Peyer's patch (tissue), 4 donors: ENCODE measurements at places on chromosomes 16 and 17. TPM values are rescaled to one million over a fixed set of nuclear protein-coding genes. Genes with fewer than 3 reads are reported as not detected.

DNA sequence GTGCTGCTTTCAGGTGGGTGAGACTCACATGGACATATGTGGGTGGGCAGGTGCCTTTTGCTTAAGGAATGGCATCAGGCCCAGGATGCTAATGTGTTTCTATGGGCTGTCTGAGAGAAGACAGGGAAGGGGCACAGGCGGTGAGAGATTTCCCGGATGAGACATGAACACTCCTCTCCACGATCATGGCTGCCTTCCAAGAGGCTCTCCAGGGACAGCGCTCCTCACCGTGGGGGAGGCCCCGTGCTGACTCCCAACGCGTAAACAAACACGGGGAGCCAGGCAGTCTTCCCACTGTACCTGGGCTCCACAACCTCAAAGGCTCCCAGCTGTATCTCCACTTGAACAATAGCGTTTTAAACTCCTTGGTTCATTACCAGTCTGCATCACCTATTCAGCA, 42.8 kb downstream of the CDK5R1 start:
- H3K27ac ChIP-seq = no peak overlapping the region
- no peak for DNase-seq
- no peaks in the 10 kb centered on the region for H3K27me3 ChIP-seq
- no peak overlapping the region for H3K4me3 ChIP-seq

The LHX1 gene
- not detected for total RNA-seq

The MOSMO gene
- 16.2 TPM for total RNA-seq

DNA sequence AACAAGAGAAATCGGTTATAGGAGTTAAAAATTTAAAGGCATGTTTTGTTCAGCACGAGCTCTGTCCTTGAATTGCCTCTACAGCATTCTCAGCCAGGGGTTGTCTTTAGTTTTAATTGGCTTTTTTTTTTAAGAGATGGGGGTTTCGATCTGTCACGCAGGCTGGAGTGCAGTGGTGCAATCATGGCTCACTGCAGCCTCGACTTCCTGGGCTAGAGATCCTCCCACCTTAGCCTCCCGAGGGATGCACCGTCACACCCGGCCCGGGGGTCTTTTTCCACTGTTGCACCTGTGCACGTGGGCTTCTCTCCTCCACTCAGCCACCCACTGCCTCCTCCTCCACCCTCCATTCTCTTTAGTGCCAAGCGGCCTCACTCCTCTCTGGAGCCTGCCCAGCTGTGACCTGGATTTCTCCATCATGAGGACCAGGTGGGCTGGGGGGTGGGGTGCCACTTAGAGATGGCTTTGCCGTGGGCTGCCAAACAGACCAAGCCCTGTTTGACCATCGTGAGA, 106.8 kb upstream of the SEC14L1 start:
- DNase-seq = no peak
- H3K27ac ChIP-seq = no peak overlapping the region
- no peaks in the 10 kb centered on the region for H3K27me3 ChIP-seq
- H3K4me3 ChIP-seq = no peak overlapping the region

The MYH11 gene
- total RNA-seq = 91.6 TPM

- H3K4me3 ChIP-seq = no peak overlapping the region
- H3K27me3 ChIP-seq = no peaks in the 10 kb centered on the region
- DNase-seq = no peak
Observed at GRCh38 chr16:17412221-17412620, 58.5 kb downstream of the XYLT1 start.

GRCh38 chr16:88352261-88353200, 30.2 kb upstream of the ZNF469 start:
- H3K4me1 ChIP-seq = no peaks in the 10 kb centered on the region
- H3K36me3 ChIP-seq = no peaks in the 10 kb centered on the region
- H3K4me3 ChIP-seq = no peak overlapping the region
- no peaks in the 10 kb centered on the region for H3K27me3 ChIP-seq

The RNF43 gene
- total RNA-seq = 69.4 TPM

- no peak overlapping the region for H3K4me3 ChIP-seq
- no peaks in the 10 kb centered on the region for H3K27me3 ChIP-seq
- H3K36me3 ChIP-seq = no peaks in the 10 kb centered on the region
- peak overlapping the region; percentile 18 for H3K27ac ChIP-seq
- no peaks in the 10 kb centered on the region for H3K4me1 ChIP-seq
Observed at GRCh38 chr17:59381716-59382570, 50.5 kb downstream of the YPEL2 start.
